ENCODE measurements at places on chromosomes 11 and 22. TPM values are rescaled to one million over a fixed set of nuclear protein-coding genes. Genes with fewer than 3 reads are reported as not detected.

CALCB gene
- total RNA-seq = under 0.01 TPM

ZC3H12C gene
- total RNA-seq = 31.5 TPM

CCDC157 gene
- total RNA-seq = 3.4 TPM

DGCR6 gene
- 1.7 TPM for total RNA-seq

OR5L2 gene
- total RNA-seq = not detected

MMP7 gene
- total RNA-seq = not detected

PCNX3 gene
- total RNA-seq = 34.9 TPM

CBLIF gene
- not detected for total RNA-seq

FOLR2 gene
- total RNA-seq = not detected

BIRC3 gene
- total RNA-seq = 4.0 TPM

CYP2D6 gene
- total RNA-seq = 0.46 TPM

NRXN2 gene
- total RNA-seq = 1.5 TPM

SAA1 gene
- total RNA-seq = not detected

All from melanocyte of skin (primary cell).